Activated T-helper 1 cell treated with anti-CD3 and anti-CD28 coated beads, Interleukin-2, amount 50 U/mL, for 16 hours (primary cell): ENCODE measurements at places on chromosomes 7 and 10.
A peak's percentile ranks its signal among the peaks of the same experiment; 100 is the strongest.

GRCh38 chr10:57952741-57953140, 315.0 kb downstream of the IPMK start:
- no peak for DNase-seq

DNA sequence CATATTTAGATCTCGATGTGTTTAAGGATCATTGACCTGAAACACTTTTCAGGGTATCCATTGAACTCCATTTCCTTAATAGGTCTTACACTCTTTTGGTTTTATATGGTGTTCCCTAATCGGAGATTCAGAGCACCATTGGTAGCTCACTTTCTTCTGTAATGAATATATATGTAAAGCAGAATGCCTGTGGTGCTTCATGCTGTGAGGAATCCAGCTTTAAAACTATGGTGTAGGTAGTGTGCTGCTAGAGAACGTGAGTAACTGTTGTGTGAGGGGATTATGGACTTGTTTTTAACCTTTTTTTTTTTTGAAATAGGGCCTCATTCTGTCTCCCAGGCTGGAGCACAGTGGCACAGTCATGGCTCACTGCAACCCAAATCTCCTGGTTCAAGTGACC, 376.9 kb upstream of the LRGUK start:
- DNase-seq, result no peak

GRCh38 chr7:32535162-32535702, 39.9 kb downstream of the AVL9 start:
- no peak for DNase-seq

DNA sequence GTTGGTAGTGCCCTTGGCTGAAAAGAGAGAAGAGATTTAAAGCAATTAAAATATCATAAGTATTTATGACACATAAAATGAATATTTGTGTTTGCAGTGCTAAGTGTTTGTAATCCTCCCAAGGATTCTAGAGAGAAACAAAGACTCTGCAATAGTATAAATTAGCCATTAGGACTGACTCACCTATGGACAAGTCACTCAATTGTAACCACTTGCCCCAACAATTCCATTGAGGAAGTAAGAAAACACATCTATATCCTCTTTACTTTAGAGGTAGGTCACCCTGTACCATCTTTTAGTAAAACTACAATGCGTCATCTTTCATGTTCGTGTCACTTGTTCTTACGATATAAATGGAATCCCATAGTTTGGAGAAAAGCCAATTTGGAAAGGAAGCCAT, 85.7 kb upstream of the INHBA start:
- no peak for DNase-seq

- no peak for DNase-seq
Measured at GRCh38 chr10:110610308-110610774, 33.8 kb upstream of the RBM20 start.

DNA sequence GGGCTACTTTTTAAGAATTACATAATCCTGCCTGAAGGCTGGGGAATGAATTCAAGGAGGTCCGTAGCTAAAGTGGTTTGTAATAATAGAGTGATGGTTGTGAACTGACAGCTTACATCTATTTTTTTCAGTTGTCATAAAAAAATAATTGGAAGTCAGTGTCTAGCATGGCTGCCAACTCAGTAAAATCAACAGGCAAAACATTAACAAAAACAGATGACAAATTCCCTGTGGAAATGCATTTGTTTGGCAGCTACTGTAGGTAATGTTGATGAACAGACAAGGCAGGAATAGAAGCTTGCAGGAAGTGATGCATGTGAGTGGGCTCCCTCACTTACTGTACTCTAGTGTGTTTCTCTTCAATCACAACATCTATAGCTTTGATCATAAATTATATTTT, 766.0 kb upstream of the POT1 start:
- no peak for DNase-seq

DNA sequence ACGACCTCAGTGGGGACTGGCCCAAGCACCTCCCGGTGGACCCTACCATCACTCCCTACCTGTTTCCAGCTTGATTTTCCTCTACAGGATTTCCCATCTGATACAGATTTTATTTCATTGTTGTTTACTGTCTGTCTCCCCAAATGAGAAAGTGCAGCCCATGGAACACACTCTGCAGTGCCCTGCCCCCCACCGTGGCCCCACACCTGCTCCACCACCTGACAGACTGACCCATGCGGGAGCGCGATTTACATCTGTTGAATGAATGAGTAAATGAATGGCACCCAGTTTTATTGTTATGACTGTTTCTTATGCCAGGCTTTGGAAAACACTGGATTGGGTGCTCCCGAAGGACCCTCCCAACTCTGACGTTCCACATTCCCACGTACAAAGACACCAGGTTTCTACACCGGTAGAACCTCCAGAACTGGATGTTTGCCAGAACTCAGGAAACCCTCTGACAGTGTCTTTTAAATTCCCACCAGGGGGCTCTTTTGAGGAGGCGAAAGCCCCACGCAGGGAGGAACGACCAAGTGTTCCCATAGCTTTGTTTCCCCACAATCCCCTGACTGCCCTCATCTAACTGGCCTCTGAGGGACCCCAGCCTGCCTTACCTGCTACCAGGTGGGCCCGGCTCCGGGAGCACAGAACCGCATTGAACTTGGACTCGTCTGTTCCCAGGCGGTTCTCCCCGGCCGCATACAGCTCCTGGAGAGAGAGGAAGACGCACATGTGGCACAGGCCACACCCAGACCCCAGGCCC, 29.0 kb downstream of the PLAC9 start:
- DNase-seq, result no peak

DNA sequence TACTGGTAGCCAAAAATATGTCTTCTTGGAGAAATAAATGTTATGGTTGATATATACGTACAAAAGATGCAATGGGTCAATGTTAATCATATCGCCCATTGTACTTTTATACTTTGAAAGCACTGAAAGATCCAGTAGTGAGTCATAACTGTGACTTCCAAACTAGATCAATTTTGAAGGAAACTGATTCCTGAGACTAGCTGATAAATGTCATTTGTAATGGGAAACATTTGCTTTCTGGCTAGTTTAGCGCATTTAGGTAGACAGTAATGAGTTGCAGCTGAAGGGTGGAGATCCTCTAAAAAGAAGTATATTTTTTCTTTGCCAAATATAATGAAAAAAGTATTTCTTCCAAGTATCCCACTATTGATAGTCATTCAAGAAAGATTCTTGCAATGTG, 53.5 kb upstream of the ARHGAP21 start:
- no peak for DNase-seq

GRCh38 chr10:33212061-33212748, 122.3 kb downstream of the NRP1 start:
- DNase-seq, result no peak

- DNase-seq, result peak; percentile 38
Measured at GRCh38 chr7:45001138-45001694, 1.2 kb downstream of the CCM2 start.

DNA sequence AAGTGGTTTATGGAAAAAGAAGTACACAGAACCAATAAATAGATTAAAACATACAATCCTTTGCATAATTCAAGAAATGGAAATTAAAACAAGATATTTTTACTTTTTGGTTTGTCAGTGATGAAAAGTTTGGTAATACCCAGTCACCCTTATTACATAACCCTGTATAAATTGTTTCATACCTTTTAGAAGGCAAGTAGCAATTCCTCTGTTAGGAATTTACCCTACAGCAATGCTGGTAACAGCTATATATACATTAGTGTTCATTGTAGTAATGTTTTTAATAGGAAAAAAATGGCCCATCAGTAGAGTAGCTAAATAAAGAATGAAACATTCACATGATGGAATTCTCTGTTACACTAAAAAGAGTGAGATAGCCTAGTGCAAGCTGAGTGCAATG, 42.7 kb downstream of the PTPN12 start:
- DNase-seq, result no peak
